ENCODE measurements at places on chromosomes 3 and 15.

DNA sequence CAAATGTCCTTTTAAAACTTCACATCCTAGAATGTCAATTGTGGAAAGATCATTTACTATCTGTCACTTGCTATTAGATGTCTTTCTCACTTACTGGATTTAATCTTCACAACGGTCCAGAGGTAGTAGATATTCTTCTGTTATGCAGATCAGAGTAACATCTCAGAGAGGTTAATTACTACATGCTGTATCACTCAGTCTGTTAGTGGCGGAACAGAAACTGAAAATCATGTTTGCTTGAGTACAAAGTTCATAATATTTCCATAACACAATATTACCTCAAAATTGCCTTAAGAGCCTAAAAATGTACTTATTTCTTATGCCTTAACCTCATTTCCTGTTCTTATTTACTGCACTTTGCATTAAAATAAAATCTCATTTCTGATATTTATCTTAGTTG, 28.6 kb upstream of the GPR149 start:
- H3K4me3 ChIP-seq: no peak overlapping the region
- H3K27ac ChIP-seq: no peak overlapping the region
- no peaks in the 10 kb centered on the region for H3K27me3 ChIP-seq
- no peaks in the 10 kb centered on the region for H3K36me3 ChIP-seq
- no peaks in the 10 kb centered on the region for H3K4me1 ChIP-seq

- no peak overlapping the region for H3K4me3 ChIP-seq
- H3K36me3 ChIP-seq: peaks cover 52% of the 10 kb centered on the region
- peaks cover 38% of the 10 kb centered on the region for H3K4me1 ChIP-seq
- DNase-seq: no peak
- H3K27me3 ChIP-seq: no peaks in the 10 kb centered on the region
Measured at GRCh38 chr3:11819146-11819689, 27.5 kb downstream of the TAMM41 start.

GRCh38 chr3:189513281-189514117, 117.7 kb upstream of the TP63 start:
- no peak overlapping the region for H3K4me3 ChIP-seq
- H3K27ac ChIP-seq: peak overlapping the region; percentile 90
- DNase-seq: peak; percentile 68
- H3K36me3 ChIP-seq: no peaks in the 10 kb centered on the region
- H3K27me3 ChIP-seq: no peaks in the 10 kb centered on the region

- no peak overlapping the region for H3K27ac ChIP-seq
- no peaks in the 10 kb centered on the region for H3K36me3 ChIP-seq
- H3K27me3 ChIP-seq: no peaks in the 10 kb centered on the region
- H3K4me3 ChIP-seq: no peak overlapping the region
Measured at GRCh38 chr3:61569856-61570580, 8.6 kb downstream of the PTPRG start.

GRCh38 chr3:19898721-19899120, 35.3 kb downstream of the EFHB start:
- H3K36me3 ChIP-seq: no peaks in the 10 kb centered on the region
- DNase-seq: no peak

GRCh38 chr3:28672406-28672805, 323.8 kb upstream of the AZI2 start:
- H3K4me1 ChIP-seq: no peaks in the 10 kb centered on the region
- H3K36me3 ChIP-seq: no peaks in the 10 kb centered on the region

DNA sequence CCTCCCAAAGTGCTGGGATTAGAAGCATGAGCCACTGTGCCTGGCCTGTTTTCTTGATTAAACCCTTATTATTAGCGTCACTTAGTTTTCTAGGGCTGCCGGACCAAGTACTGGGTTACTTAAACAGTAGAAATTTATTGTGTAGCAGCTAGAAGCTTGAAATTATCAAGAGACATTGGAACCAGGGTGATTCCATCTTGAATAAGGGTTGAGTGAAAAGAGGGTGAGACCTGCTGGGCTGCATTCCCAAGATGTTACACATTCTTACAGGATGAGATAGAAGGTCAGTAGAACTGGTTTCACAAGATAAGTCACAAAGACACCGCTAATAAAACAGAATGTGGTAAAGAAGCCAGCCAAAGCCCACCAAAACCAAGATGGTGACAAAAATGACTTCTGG, 18.6 kb upstream of the FSTL1 start:
- no peaks in the 10 kb centered on the region for H3K27me3 ChIP-seq
- no peak for DNase-seq
- H3K36me3 ChIP-seq: no peaks in the 10 kb centered on the region
- no peak overlapping the region for H3K4me3 ChIP-seq
- H3K4me1 ChIP-seq: peaks cover 33% of the 10 kb centered on the region
- peak overlapping the region; percentile 61 for H3K27ac ChIP-seq

- no peak for DNase-seq
- H3K27ac ChIP-seq: no peak overlapping the region
- peaks cover 8% of the 10 kb centered on the region for H3K4me1 ChIP-seq
- no peaks in the 10 kb centered on the region for H3K27me3 ChIP-seq
- no peak overlapping the region for H3K4me3 ChIP-seq
Measured at GRCh38 chr3:41912280-41912679, 49.6 kb downstream of the ULK4 start.

DNA sequence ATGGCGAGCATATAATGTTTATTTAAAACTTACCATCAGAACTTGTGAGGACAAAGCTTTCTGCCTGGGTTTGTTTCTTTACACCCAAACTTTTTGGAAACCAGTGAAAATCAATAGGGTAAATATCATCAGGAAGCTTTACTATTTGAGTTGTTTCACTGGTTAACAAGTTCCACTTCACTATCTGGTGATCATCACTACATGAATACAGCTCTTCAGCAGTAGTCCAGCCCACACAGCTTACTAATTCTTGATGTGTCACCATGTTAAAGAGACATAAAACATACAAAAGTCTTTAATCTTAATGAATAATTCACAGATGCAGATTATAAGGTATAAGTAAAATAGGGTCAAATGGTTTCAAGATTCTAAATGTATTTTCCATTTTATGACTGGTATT, 17.6 kb downstream of the IFT80 start:
- peaks cover 3% of the 10 kb centered on the region for H3K4me1 ChIP-seq
- H3K27ac ChIP-seq: no peak overlapping the region
- H3K36me3 ChIP-seq: peaks cover 16% of the 10 kb centered on the region

- no peaks in the 10 kb centered on the region for H3K27me3 ChIP-seq
- H3K27ac ChIP-seq: no peak overlapping the region
- H3K36me3 ChIP-seq: no peaks in the 10 kb centered on the region
- no peaks in the 10 kb centered on the region for H3K4me1 ChIP-seq
- DNase-seq: no peak
- H3K4me3 ChIP-seq: no peak overlapping the region
Measured at GRCh38 chr15:100663915-100664281, 61.5 kb downstream of the ASB7 start.

DNA sequence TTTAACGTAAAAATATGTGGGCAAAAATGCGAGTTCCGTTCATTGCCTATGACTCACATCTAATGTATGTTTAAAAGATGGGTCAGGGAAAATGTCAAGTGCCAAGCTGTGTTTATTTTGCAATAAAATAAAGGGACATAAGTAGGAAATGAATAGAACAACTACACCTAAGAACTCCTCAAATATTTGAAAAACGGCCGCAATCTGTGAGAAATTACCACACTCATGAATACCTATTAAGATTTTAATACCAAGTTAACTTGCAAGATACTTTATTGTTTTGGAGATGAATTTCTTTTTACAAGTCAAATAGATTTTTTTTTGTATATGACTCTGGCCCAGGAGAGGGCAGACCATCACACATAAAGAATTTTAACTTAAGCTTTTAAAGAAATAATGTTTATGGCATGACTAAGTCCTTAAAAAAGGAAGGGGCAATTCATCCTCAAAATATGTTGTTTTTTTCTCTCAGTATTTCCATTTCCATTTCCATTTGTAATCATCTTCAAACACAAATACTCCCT, 152.7 kb downstream of the SUCNR1 start:
- H3K36me3 ChIP-seq: no peaks in the 10 kb centered on the region
- H3K4me3 ChIP-seq: no peak overlapping the region
- no peaks in the 10 kb centered on the region for H3K27me3 ChIP-seq
- peaks cover 34% of the 10 kb centered on the region for H3K4me1 ChIP-seq

GRCh38 chr3:168362156-168362555, 266.4 kb upstream of the GOLIM4 start:
- H3K4me1 ChIP-seq: no peaks in the 10 kb centered on the region
- H3K27ac ChIP-seq: no peak overlapping the region
- H3K27me3 ChIP-seq: no peaks in the 10 kb centered on the region
- H3K4me3 ChIP-seq: no peak overlapping the region

GRCh38 chr15:39999538-40000200, 39.3 kb downstream of the SRP14 start:
- no peaks in the 10 kb centered on the region for H3K27me3 ChIP-seq
- no peak overlapping the region for H3K4me3 ChIP-seq
- no peak for DNase-seq
- H3K4me1 ChIP-seq: peaks cover 8% of the 10 kb centered on the region
- H3K27ac ChIP-seq: no peak overlapping the region

DNA sequence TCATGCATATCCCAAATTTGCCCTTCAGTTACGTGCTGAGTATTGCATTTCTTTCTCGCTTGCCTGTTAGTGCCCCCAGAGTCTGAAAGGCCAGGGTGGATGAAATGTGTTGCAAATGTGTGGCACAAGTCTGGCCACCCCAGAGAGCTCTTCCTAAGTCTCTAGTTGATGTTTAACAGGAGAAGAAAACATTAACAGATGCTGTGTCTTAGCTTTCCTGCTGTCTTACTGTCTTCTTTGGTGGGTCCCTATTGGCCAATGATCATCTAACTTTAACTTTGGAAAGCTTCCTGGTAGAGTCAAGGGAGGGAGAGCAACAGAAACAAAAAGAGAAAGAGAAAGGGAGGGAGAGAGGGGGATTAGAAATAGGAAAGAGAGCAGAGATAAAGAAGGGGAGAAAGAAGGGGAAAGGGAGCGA, 76.7 kb upstream of the P3H2 start:
- H3K27me3 ChIP-seq: no peaks in the 10 kb centered on the region
- no peak overlapping the region for H3K27ac ChIP-seq
- H3K4me3 ChIP-seq: no peak overlapping the region
- DNase-seq: no peak
- peaks cover 9% of the 10 kb centered on the region for H3K4me1 ChIP-seq
- H3K36me3 ChIP-seq: no peaks in the 10 kb centered on the region

DNA sequence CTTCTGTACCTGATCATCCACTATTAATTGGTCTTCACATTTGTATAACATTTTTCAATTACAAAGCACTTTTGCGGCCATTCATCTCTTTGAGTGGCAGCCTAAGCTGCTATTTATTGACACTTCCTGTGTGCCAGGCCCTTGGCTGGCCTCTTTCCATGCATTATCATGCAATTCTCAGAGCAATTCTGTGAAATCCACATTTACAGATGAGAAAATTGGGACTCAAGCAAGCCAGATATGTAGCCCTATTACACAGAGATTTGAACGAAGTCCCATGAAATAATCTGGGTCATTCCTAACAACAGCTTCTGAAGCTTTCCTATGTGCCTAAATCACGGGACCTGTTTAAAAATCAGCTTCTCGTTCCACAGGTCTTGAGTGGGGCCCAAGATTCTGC, 17.4 kb downstream of the SLC6A1 start:
- peaks cover 20% of the 10 kb centered on the region for H3K27me3 ChIP-seq
- no peak overlapping the region for H3K4me3 ChIP-seq
- H3K27ac ChIP-seq: no peak overlapping the region
- DNase-seq: no peak

GRCh38 chr3:115164374-115165221, 17.5 kb upstream of the ZBTB20 start:
- no peaks in the 10 kb centered on the region for H3K27me3 ChIP-seq
- no peak overlapping the region for H3K4me3 ChIP-seq
- H3K27ac ChIP-seq: no peak overlapping the region
- DNase-seq: no peak

DNA sequence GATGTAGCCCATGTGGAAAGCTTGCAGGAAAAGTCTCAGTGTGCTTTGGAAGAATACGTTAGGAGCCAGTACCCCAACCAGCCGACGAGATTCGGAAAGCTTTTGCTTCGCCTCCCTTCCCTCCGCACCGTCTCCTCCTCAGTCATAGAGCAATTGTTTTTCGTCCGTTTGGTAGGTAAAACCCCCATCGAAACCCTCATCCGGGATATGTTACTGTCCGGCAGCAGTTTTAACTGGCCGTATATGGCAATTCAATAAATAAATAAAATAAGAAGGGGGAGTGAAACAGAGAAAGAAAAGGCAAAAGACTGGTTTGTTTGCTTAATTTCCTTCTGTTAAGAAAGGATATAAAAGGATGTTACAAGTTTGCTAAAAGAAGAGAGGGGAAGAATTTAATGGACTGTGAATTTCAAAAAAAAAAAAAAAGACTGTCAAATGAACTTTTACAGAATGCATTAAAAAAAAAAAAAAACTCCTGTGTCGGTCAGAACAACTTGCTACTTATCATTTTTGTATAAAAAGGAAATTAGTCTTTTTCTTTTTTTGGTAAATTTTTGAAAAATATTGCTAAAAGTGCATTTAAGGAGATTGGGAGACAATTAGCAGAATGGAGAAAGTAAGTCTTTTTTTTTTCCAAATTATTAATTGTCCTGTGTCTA, 7.0 kb downstream of the NR2F2 start:
- peaks cover 18% of the 10 kb centered on the region for H3K4me1 ChIP-seq
- H3K27me3 ChIP-seq: no peaks in the 10 kb centered on the region
- H3K4me3 ChIP-seq: peak overlapping the region; percentile 86
- no peak for DNase-seq
- peak overlapping the region; percentile 88 for H3K27ac ChIP-seq
- peaks cover 65% of the 10 kb centered on the region for H3K36me3 ChIP-seq

DNA sequence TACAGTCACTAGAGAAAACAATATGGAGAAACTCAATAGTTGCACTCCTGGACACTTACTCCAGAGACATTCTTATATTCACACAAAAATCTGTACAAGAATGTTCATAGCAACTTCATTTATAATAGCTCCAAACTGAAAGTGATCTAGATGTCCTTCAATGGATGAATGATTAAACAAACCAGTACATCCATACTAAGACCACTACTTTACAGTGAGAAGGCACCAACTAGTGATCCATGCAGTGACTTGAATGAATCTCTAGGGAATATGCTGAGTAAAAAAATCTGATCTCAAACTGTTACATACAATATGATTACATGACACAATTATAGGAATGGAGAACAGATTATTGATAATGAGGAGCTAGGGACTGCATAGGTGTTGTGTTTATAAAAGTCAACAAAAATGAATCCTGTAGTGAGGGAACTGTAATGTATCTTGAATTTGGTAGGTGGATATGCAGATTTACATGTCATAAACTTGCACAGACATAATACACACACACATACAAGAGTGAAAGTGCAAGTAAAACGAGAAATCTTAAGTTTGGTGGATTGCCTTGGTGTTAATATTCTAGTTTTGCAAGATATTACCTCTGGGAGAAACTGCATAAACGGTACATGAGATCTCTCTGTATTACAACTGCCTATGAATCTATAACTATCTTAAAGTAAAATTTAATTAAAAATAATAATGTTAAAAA, 85.7 kb downstream of the SPATA16 start:
- H3K27me3 ChIP-seq: no peaks in the 10 kb centered on the region
- H3K4me3 ChIP-seq: no peak overlapping the region
- H3K4me1 ChIP-seq: no peaks in the 10 kb centered on the region
- DNase-seq: no peak

GRCh38 chr3:2937592-2937991, 172.6 kb downstream of the IL5RA start:
- no peak for DNase-seq
- no peak overlapping the region for H3K4me3 ChIP-seq
- no peaks in the 10 kb centered on the region for H3K4me1 ChIP-seq
- no peak overlapping the region for H3K27ac ChIP-seq

GRCh38 chr15:38941399-38941953, 376.9 kb upstream of the RASGRP1 start:
- H3K4me1 ChIP-seq: no peaks in the 10 kb centered on the region
- no peak overlapping the region for H3K4me3 ChIP-seq
- no peak for DNase-seq
- no peaks in the 10 kb centered on the region for H3K27me3 ChIP-seq
- no peaks in the 10 kb centered on the region for H3K36me3 ChIP-seq

All from RWPE2 (cell line).